Fibroblast of skin of left quadriceps (primary cell): ENCODE measurements at places on chromosomes 3 and 15.

DNA sequence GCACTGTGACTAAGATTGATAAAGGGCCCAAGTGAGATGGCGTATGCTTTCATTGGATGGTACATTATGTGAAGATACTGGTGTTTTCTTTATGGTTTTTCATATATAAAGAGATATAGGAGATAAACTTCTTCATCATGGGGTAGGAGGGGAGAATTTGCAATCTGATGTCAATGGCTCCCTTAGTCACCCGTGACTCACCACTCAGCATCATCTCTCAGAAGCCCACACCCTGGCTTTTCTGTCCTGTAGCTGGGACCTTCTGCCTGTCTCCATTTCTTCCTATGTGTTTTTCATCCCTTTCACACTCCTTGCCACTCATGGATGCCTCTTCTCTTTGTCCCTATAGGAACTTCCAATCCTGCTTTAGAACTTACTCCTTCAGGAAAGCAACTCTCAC, 114.3 kb upstream of the SEMA6D start:
- DNase-seq: no peak

GRCh38 chr15:27043770-27044169, 72.8 kb downstream of the GABRG3 start:
- no peak for DNase-seq

DNA sequence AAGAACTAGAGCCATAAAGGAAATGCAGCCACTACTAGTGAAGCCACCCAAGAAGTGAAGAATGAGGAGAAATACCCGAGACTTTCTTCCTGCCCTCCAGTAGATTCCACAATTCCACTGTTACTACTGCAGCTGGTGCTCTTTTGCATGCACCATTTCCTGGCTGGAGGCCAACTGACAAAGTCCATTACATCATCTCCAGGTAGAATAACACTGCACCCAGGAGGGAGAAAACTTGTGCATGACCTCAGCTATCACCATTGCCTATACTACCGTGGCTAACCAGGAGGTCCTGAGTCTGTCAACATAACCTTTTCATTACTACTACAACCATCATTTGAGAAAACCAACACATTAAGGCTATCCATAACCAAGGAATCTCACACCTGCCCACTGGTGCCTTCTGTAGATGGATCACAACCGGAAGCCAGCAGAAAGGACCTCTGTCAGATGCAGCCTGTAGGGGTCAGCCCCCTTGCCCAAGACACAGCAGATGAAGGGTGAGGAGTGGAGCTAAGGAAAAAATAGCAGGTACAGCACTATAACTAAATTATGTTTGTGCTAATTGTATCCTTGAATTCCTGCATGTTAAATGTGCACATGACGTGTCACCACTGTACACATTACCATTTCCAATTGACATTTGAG, 200.8 kb upstream of the C2CD4B start:
- DNase-seq: no peak

- DNase-seq: peak; percentile 98
These were observed 57.5 kb upstream of the LMCD1 start for GRCh38 chr3:8443829-8444791.

DNA sequence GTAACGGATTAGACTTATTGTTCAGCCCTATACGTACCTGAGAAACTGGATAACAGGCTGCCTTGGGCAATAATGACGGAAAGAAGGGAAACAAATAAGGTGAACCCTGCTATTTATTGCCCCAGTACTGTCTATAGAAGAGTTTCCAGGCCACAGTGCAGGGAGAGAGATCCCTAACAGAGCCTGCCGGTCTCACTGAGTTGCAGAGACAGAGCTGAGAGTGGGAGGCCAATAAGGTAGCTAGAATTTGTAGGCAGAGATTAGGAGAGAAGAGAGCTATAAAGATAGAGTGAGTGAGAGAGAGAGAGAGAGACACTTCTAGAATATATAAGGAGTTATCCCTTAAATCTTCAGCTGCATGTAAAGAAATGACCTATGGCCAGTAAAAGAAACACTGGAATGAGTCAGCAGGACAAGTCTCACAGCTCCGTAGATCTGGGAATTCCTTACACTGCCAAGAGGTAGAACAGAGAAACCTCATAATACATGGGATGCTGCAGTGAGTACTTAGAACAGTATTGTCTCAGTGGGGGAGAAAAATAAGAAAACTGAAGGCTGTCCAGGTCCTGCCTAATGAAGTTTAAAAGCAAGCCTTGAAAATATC, 51.8 kb downstream of the ST3GAL6 start:
- peak; percentile 37 for DNase-seq

DNA sequence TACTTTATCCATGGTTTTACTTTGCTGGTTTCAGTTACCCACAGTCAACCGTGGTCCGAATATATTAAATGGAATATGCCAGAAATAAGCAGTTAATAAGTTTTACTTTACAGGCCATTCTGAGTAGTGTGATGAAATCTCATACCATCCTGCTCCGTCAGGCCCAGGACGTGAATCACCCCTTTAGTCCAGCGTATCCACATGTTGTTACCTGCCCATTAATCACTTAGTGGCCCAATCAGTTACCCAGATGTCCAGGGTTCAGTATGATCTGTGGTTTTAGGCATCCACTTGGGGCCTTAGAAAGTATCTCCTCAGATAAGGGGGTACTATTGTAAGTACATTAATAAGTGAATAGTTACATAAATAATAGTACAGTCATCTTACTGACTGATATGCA, 88.0 kb downstream of the TTBK2 start:
- DNase-seq: peak; percentile 58

DNA sequence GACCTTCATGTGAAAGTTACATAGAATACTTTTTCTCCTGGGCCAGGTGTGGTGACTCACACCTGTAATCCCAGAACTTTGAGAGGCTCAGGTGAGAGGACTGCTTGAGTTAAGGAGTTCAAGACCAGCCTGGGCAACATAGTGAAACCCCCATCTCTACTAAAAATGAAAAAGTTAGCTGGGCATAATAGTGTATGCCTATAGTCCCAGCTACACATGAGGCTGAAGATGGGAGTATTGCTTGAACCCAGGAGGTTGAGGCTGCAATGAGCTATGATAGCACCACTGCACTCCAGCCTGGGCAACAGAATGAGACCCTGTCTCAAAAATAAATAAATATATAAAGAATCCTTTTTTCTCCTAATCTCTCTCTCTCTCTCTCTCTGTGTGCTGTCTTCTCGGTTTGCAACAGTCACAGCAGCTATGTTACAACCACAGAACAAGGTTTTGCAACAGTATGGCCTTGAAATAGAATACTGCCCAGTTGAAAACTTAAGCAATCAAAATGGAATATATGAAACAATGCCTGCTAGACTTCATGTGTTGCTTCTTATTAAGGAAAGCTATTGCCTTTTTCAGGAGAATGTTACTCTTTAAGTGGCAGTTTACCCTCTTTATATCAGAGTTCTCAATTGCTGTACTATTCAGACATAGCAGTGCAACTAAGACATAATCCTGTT, 12.3 kb upstream of the DENND4A start:
- peak; percentile 21 for DNase-seq

- DNase-seq: no peak
These were observed 192.9 kb upstream of the SLITRK3 start for GRCh38 chr3:165389064-165389463.

DNA sequence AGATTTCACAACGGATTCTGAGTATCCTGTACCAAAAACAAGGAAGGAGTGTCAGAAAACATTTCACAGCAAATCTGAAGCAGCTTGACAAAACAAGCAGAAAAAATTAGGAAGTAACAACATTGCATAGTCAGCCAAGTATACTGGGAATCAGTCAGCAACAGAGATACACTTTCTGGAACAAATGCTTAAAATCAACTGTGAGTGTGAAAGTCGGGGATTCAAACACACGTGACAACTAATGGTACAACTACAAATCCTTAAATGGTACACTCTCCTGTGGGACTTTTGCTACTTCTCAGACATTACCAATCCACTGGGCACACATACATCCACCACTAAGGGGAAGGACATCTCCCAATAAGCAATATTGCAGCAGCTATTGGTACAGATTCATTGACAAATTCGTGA, 296.6 kb upstream of the MME start:
- no peak for DNase-seq

GRCh38 chr3:119571688-119572087, 7.6 kb upstream of the ADPRH start:
- DNase-seq: no peak

DNA sequence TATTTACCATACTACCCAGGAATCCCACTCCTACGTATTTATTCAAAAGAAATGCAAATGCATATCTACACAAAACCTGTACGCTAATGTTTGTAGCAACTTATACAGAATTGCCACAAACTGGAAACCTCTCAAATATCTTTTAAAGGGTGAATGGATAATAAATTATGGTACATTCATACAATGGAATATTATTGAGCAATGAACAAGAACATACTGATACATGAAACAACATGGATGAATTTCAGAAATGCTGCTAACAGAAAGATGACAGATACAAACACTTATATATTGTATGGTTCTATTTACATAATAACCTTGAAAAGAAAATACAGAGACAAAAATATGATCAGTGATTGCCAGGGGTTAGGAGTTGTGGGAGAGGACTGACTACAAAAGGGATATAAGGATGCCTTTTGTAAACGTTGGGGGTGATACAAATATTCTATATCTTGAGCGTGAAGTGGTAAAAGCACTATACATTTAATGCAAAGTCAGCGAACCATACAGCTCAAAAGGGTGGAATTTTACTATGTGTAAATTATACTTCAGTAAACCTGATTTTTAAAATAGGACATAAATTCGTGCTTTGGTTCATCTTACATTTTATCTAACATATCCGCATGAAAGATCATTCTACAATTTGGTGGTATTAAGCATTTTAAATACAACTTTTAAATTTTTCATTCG, 55.0 kb upstream of the FOXB1 start:
- DNase-seq: no peak

DNA sequence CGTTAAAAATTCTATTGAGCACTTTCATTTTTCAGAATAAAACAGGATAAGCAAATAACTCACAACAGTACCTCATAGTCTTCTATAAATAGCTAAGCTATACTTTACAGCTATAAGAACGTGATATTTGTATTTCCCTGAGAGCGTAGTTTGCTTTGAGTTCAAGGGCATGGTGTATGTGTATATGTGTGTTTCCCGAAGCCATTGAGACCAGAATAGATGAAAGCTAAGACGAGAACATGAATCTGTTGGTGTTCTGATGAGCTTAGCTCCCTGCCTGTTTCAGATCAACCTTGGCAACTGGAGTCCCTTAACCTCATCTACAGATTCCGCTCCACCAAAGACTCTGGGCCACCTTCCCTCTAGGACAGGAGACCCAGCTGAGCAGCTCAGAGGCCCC, 59.5 kb upstream of the MCF2L2 start:
- DNase-seq: no peak

DNA sequence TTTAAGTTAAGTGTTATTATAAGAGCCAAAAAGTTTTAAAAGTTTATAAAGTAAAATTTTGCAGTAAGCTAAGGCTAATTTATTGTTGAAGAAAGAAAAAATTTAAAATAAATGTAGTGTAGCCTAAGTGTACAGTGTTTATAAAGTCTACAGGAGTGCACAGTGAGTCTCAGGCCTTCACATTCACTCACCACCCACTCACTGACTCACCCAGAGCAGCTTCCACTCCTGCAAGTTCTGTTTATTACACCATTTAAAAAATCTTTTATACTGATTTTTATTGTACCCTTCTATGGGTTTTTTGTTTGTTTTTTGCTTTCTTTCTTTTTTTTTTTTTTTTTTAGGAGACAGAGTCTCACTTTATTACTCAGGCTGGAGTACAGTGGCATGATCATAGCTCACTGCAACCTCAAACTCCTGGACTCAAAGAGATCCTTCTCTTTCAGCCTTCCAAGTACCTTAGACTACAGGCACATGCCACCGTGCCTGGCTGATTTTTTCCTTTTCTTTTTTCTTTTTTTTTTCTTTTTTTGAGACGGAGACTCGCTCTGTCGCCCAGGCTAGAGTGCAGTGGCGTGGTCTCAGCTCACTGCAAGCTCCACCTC, 25.9 kb downstream of the CSTA start:
- DNase-seq: no peak

DNA sequence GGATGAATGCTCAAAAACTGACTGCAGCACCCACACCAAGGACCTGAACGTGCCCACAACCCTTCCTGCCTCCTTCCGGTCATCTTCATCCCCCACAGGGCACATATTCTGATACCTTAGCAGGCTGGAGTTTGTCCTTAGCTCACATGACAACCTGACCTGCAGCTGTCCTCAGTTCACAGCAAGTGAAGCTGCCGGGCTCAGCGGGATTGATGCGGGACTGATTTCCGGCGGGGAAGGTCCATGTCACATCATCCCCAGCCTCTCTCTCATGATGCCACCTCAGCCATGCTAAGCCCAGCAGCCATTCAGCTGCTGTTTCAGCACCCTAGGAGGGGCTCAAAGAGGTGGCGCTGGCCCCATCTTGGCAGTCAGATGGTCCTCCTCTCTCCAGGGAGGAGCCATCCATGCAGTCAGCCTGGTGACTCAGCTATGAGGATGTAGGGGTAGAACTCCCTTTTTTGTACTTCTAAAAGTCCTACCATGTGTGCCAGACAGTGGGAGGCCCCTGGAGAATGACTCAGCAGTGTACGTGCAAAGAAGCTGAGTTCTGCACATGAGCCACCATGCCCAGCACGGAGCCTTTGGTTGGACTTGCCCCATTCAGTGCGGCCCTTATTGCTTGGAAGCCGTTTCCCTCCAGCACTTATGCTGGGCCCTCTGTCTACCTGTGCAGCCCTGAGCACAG, 9.5 kb downstream of the CA12 start:
- DNase-seq: peak; percentile 94

- DNase-seq: no peak
These were observed 26.3 kb downstream of the ARRDC4 start for GRCh38 chr15:97986781-97987180.

DNA sequence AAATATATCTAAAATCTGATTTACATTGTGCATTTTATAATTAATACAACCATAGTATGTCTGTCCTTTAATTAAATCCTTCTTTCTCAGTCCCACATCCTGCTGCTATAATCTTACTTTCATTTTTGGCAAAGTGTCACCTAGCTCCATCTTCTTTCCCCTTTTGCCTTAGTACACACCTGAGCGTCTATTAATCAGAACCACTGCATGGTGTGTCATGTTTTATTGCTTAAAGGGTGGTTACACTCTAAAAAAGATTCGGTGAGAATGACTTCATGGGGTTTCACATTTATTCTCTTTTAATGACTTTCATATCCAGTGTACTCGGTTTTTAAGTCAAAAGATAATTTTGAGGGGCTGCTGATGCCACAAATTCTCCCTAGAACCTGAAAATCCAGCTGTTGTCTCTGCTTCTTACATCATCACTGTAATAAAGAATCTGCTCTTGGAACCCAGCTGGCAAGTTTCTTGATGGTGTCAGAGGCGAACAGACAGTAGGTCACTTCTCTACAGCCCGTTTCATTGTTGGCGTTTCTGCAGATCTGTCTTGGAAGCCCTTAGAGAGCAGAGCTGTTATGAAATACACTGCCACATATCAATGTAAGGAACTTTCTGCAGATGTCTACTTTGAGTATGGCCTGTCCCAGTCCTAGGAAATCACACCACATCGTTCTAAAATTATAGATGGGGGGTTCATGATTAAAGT, 99.7 kb downstream of the TIGIT start:
- DNase-seq: no peak

GRCh38 chr3:126706631-126707030, 2.6 kb downstream of the CHCHD6 start:
- no peak for DNase-seq
